Activated CD4-positive, alpha-beta T cell treated with anti-CD3 and anti-CD28 coated beads, Interleukin-2, amount 10 ng/mL, durations not matched to agents 7 days and 5 days (primary cell): ENCODE measurements at places on chromosomes 12 and 14. TPM values are rescaled to one million over a fixed set of nuclear protein-coding genes. Genes with fewer than 3 reads are reported as not detected.

- H3K27me3 ChIP-seq: peaks cover 6% of the 10 kb centered on the region
- DNase-seq: no peak
- H3K27ac ChIP-seq: no peak overlapping the region
- H3K36me3 ChIP-seq: no peaks in the 10 kb centered on the region
Observed at GRCh38 chr12:124039276-124039675, 66.3 kb downstream of the ZNF664 start.

DNA sequence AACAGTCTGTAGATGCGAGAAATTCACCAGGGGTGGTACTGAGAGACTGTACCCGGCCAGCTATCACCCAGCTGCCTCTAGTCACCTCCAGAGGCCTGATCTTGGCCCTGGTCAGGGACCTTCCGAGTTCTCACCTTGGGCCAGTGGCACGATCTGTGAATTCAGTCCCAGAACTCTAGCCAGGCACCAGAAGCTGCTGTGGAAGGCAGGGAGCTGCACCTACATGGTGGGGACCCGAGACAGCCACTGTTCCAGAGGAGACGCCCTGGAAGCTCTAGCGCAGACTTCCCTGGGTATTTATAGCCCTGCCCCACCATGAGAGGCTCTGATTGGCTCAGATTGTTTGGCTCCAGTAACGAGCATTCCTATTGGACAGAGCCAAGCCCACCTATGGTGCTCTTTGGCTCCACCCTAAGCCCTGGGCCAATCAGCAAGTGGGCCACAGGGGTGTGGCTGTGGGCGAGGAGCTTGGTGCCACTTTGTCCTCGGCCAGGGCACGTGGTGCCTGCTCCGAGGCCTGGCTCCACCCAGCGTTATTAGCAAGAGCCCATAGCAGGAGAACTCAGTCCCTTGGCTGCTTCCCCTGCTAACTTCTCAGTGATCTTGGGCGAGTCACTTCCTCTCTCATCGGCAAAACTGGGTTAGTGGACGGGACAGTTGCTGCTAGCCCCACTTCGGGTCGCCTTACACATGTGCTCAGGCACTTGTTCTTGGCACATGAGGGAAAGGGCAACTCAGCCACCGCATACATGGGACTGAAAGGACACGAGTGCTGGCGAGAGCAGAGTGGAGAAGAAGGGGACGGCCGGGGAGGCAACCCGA is 89.0 kb upstream of the BCL11B start:
- H3K27me3 ChIP-seq: no peaks in the 10 kb centered on the region
- no peak overlapping the region for H3K27ac ChIP-seq
- no peak for DNase-seq

DPPA3 gene
- not detected for total RNA-seq

CCDC38 gene
- not detected for total RNA-seq

DNA sequence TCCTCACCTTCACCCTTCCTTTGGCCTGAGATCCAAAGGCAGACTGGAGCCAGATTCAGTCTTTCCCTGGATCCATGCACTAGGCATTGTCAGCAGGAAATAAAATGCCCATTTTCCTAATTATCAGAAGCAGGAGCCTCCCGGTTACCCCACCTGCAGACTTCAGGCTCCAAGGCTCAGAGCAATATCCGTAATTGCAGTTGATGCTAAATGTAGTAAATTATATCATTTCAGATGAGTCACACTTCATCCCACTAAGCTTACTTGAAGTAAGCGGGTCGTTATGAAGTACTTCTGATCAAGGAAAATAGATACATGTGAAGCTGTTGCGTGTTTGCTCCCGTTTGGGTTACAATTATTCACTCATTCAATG is 110.7 kb upstream of the SFSWAP start:
- no peak overlapping the region for H3K4me3 ChIP-seq
- H3K27ac ChIP-seq: no peak overlapping the region
- peaks cover 34% of the 10 kb centered on the region for H3K4me1 ChIP-seq
- DNase-seq: no peak
